GM13977 (cell line): ENCODE measurements at places on chromosomes 4 and X.
A peak's percentile ranks its signal among the peaks of the same experiment; 100 is the strongest.

- DNase-seq, result no peak
Measured at GRCh38 chr4:127469959-127470809, 162.6 kb upstream of the INTU start.

DNA sequence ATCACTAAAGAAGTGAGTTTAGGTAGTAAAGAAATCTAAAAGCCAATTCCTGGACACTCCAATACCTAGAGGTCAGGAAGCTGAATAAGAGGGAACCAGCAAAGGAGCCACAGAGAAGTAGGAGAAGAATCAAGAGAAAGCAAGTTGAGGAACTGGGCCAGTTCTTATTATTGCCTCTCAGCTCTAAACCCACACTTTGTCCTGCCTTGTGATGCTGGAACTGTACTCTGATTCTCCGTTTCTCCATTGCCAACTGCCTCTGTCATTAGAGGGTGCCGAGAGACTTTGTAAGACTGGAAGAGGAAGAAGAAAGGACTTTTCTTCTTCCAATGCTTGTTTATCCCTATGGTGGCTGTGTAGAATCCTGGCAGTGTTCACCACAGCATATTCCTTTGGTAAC, 38.6 kb downstream of the NSUN7 start:
- no peak for DNase-seq

DNA sequence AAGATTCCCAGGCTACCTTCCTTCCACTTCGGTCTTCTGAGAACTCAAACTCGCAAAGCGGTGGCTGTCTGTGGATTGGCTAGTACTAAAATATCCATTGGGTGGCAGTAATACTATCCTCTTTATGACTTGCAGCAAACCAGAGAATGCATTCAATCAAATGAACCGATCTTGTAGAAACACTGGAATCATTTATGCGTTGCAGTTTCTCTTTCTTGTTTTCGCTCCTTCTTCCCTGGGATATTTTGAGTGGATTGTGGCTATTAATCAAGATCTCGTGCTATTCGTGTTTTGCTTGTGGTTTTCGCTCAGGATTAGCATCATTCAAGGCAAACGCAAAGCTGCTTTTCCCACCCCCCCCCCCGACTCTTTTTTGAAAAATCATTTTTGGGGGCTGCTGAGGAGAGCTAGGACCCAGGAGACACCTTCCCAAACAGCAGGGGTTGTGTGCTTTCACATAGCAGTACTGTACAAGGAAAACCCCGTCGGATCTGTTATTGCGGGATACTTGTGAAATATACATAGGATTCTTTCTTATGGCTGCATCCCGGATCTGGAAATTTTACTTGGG, at the start of gene IL1RAPL1:
TSS of gene IL1RAPL1 (plus strand) at position 466 of the 571 bp plus-strand sequence.
- no peak for DNase-seq

- DNase-seq, result no peak
Measured at GRCh38 chrX:46463682-46464081, 81.5 kb downstream of the ZNF674 start.

DNA sequence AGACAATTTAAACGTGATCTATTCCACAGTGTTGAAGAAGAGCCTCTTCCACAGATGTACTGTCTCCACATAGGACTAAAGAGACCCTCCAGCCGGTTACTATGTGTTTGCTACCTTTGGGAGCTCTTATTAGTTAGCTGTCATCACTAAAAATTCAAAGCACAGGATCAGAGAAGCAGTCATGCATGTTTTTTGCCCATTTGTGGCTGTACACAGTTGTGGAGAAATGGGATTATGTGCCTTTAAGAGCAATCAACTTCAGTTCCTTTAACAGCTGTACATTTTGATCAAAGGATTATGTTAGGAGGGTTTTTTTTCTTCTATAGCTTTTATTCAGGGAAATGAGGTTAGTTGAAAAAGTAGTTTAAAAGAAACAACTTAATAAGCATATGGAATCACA, 149.0 kb upstream of the SPOCK3 start:
- no peak for DNase-seq

GRCh38 chrX:128848374-128848773, 674.9 kb downstream of the SMARCA1 start:
- no peak for DNase-seq

DNA sequence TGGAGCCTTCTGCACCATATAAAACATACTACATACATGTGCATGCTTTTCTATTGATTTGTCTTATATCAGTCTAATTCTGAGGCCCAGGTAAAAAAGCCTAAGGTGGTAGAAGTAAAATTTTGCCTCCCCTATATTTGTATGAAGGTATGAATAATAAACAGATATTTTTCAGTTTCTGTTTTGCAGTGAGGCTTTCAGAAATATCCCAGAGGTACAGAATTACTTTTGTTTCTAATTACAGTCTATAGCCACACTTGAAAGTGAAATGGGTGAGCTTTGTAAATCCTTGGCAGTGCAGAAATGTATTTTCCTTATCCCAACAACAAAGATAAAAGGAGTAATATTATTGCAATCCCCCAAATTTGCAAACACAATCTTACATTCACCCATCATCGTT, 59.5 kb downstream of the DDX60 start:
- DNase-seq, result no peak

DNA sequence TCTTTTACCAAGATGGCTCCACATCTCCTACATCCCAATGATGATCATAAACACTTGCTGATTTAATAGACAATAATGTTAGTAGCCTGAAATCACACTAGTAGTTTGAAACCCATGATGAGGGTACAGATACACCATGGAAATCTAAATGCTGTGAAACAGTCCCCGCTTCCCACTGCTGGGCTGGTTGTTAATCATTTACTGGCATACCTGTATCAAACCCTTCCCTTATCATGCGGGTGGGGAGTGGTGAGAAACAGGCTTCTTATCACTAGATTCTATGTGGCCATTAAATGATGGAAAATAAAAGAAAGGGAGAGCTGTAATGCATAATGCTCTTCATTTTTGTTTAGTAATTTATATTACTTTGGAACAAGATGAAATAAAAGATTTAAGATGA, 21.9 kb downstream of the MAOA start:
- DNase-seq, result no peak

DNA sequence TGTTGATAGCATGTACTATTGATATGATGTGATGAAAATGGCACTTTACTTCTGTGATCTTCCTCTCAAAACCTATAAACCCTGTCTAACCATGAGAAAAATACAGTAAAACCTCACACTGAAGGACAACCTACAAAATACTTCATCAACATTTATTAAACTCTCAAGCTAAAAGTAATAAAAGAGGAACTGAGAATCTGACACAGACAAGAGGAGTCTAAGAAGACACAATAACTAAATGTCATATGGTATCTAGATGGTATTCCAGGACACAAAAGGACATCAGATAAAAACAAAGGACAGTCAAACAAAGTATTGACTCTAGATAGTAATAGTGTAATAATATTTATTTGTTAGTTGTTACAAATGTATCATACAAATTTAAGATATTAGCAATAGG, 655.3 kb downstream of the SH3BGRL start:
- DNase-seq, result no peak

GRCh38 chr4:166182145-166182544, 309.1 kb downstream of the TLL1 start:
- no peak for DNase-seq

DNA sequence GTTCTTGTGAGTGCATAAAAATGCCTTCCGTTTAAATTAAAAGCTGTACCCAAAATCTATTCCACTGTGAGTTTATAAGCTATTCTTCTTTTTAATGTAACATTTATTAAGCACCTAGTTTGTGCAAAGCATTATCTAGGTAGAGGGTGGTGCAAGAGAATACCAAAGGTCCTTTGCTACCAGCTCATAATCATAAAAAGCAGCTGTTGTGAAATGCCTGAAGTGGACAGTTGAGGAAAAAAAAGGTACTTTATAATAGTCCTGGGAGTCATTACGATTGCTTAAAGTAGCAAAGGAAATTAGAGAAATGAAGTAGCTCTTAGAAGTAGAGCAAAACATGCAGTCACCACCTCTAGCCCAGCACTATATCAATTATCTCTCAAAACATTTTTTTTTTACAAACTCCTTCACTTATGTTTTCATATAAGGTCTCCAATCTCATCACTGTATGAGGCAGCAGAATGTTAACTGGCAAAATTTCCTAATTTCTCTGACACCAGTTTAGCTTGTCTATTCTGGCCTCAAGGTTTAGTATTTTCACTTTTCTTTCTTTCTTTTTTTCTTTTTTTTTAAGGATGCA, 2.1 kb downstream of the MBNL3 start:
- DNase-seq, result no peak

- no peak for DNase-seq
Measured at GRCh38 chrX:134623293-134624045, 34.8 kb downstream of the PLAC1 start.

DNA sequence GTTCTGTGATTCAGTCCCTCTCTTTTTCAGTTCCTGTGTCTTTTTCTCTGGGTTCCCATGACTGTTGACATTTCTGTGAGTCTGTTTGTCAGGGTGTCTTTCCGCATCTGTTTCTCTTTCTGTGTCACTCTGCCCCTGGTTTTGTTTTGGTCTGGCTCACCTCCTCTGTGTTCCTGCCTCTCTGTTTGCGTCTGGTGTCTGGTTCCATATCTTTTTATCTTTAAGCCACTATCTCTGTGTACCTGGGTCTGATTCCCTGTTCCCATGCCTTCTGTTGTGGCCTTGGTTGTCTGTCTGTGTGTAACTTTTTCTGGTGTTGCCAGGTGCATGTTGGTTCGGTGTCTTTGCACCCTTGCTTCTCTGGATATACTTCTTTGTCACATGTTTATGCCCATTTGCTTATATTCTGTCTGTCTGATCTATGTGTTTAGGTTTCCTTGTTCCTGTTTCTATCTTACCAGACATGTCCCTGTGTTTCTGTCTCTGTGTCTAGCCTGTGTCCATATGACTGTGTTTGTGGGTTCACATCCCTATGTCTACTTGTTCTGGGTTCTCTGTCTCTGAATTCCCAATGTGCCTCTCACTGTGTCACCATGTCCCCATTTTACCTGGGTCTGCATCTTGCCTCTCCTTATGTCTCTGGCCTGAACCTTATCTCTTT, 50.2 kb downstream of the ITIH6 start:
- no peak for DNase-seq

- no peak for DNase-seq
Measured at GRCh38 chr4:60948008-60948407, 252.1 kb upstream of the ADGRL3 start.

GRCh38 chr4:185128272-185129119, 14.6 kb upstream of the SLC25A4 start:
- DNase-seq, result peak; percentile 61

DNA sequence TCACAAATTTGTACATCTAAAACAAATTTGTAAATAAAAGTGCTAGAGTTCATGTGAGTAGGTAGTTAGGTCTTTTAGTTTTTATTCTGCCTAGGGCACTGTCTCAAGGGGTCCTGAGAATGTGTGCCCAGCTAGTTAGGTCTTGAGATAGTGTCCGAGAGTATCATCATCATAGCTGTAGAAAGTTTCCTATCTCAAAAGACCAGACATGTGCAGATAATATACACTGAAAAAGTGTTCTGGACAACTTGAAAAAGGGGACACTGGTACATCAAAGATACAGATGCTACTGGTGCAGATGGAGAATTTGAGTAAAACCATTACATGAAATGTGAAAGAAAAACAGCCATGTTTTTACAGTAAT, 1.8 kb upstream of the ZCCHC4 start:
- no peak for DNase-seq

DNA sequence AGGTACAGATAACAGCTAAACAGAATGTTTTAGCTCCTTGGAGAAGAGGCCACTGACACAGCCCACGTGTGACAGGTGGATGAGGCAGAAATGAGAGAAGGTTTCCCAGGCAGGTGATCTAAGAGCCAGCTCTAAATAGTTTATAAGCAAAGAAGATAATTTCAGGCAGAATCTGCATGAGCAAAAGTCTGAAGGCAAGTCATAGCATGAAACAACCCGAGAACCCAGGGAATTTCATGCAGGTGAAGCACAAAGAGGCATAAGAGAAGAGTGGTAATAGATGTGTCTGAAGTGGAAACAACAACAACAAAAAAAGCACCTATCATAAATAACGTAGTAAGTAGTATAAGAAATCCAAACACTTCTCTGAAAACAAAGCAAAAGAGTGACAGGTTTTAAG, 275.8 kb upstream of the CPEB2 start:
- no peak for DNase-seq

DNA sequence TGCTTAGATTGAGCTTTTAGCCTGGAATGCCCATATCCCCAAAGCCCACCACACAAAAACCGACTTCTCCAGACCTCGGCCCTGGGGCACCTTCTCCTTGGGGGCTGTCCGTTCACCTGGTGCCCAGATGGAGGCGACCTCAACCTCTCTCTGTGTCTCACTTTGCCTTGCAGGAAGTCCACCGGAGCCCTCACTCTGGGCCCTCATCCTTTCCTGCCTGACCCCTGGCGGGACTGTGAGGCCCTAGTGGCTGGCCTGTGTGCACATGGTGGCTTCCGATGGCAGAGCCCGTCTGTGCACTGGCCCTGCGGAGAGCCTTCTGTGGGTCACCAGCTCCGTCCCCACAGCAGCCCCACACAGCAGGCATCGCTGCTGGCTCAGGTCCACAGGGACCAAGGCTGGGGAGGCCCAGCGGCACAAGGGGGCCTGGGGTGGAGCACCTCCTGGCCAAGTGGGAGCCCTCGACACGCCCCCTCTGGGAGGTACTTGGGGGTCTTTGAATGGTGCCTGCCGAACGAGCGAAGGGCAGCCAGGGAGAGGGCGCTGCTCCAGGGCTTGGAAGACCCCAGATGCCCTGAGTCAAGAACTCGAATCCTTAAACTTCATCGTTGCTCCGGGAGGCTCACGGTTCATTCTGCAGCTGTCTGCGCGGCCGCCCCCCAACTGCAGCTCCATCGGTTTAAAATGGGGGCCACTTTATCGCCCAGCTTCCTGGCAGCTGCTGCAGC, 97.2 kb upstream of the ADRA2C start:
- DNase-seq, result no peak

GRCh38 chr4:125388613-125389012, 73.9 kb downstream of the FAT4 start:
- no peak for DNase-seq
